ENCODE measurements at places on chromosomes 4 and X.

GRCh38 chrX:112627206-112627605, 52.5 kb downstream of the LHFPL1 start:
- no peak for DNase-seq

- DNase-seq = peak; percentile 80
Measured at GRCh38 chr4:8198906-8199593, at the start of gene SH3TC1. TSS of gene SH3TC1 (plus strand) at chr4:8199290. CDS start at chr4:8205195, 5,905 bp downstream.

DNA sequence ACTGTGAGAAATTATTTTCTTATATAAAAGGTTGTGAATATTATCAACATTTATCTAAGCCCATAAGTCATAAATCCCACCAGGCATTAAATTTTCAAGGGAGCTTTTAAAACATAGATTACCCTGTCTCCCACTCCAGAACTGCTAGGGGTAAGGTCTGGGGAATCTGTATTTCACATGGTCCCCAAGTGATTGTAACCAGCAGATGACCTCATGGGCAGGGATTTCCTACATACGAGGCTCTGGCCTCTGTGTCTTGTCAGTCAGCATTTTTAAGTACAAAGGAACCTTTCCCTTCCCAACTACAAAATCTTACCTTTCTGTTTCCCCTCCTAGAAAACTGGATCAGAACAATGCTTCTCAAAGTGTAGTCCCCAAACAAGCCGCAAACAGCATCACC, 188.6 kb downstream of the TSPAN5 start:
- DNase-seq = no peak

GRCh38 chrX:132411310-132411977, 77.4 kb downstream of the MBNL3 start:
- no peak for DNase-seq
